Colonic mucosa (tissue), 4 donors: ENCODE measurements at places on chromosomes 12 and 14. TPM values are rescaled to one million over a fixed set of nuclear protein-coding genes. Genes with fewer than 3 reads are reported as not detected.

DNA sequence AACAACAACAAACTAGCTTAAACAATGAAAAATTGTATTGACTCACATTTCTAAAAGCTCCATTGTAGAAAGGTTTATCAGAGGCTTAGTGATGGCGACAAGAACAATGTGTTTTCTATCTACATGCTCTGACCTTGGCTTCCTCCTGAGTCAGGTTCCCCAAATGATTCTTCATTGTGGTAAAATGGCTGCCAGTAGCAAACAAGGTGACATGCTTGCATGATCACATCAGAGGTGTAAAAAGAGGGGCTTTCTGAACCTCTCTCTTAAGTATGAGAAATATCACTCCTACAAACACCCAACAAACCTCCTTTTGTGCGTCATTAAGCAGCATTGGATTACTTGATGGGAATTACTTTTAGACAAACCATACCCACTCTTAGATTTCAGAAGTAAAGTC, 252.4 kb upstream of the SYT1 start:
- no peak for DNase-seq
- no peaks in the 10 kb centered on the region for H3K4me1 ChIP-seq
- no peaks in the 10 kb centered on the region for H3K27me3 ChIP-seq

DNA sequence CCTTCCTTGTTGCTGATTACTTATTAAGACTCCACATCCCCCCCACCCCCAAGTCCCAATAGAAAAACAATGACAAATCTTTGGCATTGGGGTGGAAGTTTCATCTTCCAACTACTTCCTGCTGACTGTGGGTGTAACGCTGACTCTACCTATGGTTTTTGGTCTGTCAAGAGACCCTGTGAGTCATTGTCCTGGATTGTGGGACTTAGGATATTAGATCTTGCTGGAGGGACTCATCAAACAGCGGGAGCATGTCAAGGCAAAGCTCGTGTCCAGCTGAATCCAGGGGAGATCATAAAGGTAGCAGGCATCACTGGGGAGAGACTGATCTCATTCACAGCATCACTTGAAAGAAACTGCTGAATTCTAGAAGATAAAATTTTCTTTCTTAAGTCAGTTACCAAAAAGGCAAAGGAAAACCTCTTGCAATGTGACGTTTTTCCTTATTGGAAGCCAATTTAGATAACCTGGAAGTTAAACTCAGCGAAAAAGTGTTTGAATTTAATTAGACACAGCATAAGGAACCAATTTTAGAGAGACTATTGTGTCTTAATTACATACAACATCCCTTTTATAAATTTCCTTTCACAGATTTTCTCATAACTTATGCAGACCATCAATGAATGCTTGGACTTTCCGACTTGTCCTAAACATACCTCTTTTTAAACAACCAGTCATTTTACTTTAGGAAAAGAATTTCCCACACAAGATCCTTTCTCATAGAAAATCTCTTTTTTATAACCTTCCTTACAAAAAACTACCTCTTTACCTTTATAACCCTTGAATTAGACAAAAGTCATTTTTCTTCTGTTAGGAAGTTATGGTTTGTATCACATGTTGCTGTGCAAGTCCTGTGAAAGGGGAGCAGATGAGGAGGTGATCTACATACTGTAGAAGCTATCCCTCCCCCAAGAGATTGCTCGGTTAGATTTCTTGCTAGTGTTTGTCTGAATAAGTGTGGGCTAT, 94.6 kb upstream of the SCAF11 start:
- no peaks in the 10 kb centered on the region for H3K36me3 ChIP-seq
- no peak overlapping the region for H3K27ac ChIP-seq
- no peaks in the 10 kb centered on the region for H3K4me1 ChIP-seq
- H3K4me3 ChIP-seq, result no peak overlapping the region
- H3K27me3 ChIP-seq, result no peaks in the 10 kb centered on the region
- no peak for DNase-seq

GRCh38 chr14:97056086-97056485, 258.9 kb downstream of the VRK1 start:
- H3K27ac ChIP-seq, result no peak overlapping the region
- no peaks in the 10 kb centered on the region for H3K27me3 ChIP-seq
- no peaks in the 10 kb centered on the region for H3K36me3 ChIP-seq

GRCh38 chr12:13103391-13104033, at the start of gene GSG1:
Gene GSG1, minus strand, starts transcription at chr12:13103667. Its CDS starts 155 bp downstream, at chr12:13103512.
- H3K36me3 ChIP-seq, result no peaks in the 10 kb centered on the region
- peaks cover 24% of the 10 kb centered on the region for H3K4me1 ChIP-seq
- H3K27me3 ChIP-seq, result no peaks in the 10 kb centered on the region
- DNase-seq, result no peak

GRCh38 chr12:94743174-94743573, 92.8 kb upstream of the TMCC3 start:
- H3K4me3 ChIP-seq, result no peak overlapping the region
- H3K27ac ChIP-seq, result no peak overlapping the region
- H3K36me3 ChIP-seq, result no peaks in the 10 kb centered on the region
- no peaks in the 10 kb centered on the region for H3K27me3 ChIP-seq
- DNase-seq, result no peak
- no peaks in the 10 kb centered on the region for H3K4me1 ChIP-seq

- no peaks in the 10 kb centered on the region for H3K27me3 ChIP-seq
- H3K4me3 ChIP-seq, result no peak overlapping the region
- DNase-seq, result no peak
- H3K4me1 ChIP-seq, result peaks cover 8% of the 10 kb centered on the region
Observed at GRCh38 chr12:93178154-93178878, 199.4 kb upstream of the NUDT4 start.

DNA sequence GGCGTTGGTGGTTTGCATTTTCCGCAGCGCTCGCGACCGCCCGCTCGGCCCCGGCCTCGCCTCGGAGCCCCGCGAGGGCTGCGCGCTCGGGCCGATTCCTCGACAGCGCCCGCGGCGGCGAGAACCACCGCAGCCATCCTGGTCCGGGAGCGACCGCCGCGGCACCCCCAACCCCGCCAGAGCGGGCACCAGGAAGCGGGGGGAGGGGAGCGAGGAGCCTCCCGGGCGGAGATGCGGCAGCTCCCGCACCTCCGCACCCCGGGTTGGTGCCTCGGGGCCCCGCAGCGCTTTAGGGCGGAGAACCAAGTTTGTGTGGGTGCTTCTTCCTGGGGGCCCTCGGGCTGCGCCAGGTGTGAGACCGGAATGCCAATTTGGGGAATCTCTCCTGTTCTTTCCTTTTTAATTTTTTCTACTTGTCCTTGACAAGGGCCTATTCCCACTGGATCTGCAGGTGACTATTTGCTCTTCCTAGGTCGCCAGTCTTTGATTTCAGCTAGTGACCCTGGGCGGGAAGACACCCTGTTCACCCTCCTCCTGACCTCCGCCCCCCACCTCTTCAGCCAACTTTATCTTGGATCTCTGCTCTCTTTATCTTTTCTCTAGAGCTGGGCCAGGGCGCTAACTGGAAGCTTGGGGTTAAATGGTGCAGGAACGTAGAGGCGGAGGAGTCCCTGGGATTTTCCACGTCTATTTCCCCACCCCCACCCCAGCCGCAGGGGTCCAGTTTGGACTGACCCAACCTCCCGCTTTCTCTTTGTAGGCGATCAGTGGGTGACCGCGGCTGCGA, at the start of gene SOCS2:
TSS of gene SOCS2 (plus strand) at position 751 of the 787 bp plus-strand sequence. CDS start 223 bp downstream, outside the sequence.
- no peaks in the 10 kb centered on the region for H3K27me3 ChIP-seq
- peak within 1 kb of the TSS; percentile 93 for H3K27ac ChIP-seq
- peak within 1 kb of the TSS; percentile 71 for H3K4me3 ChIP-seq

- no peak for DNase-seq
- no peaks in the 10 kb centered on the region for H3K27me3 ChIP-seq
- no peaks in the 10 kb centered on the region for H3K4me1 ChIP-seq
Observed at GRCh38 chr12:129215556-129215955, 362.3 kb downstream of the GLT1D1 start.

GRCh38 chr14:87457720-87458119, 535.3 kb downstream of the GALC start:
- H3K27me3 ChIP-seq, result no peaks in the 10 kb centered on the region
- no peak overlapping the region for H3K27ac ChIP-seq
- no peaks in the 10 kb centered on the region for H3K36me3 ChIP-seq
- no peak overlapping the region for H3K4me3 ChIP-seq

- H3K27ac ChIP-seq, result no peak overlapping the region
- H3K4me1 ChIP-seq, result no peaks in the 10 kb centered on the region
- H3K27me3 ChIP-seq, result peaks cover 45% of the 10 kb centered on the region
- DNase-seq, result no peak
Observed at GRCh38 chr14:28756269-28756883, 10.2 kb upstream of the FOXG1 start.

- H3K36me3 ChIP-seq, result no peaks in the 10 kb centered on the region
- no peaks in the 10 kb centered on the region for H3K27me3 ChIP-seq
Observed at GRCh38 chr12:28506271-28506670, 316.0 kb downstream of the CCDC91 start.

GRCh38 chr12:102927220-102927619, 10.2 kb upstream of the PAH start:
- no peak for DNase-seq
- H3K4me3 ChIP-seq, result no peak overlapping the region
- H3K27ac ChIP-seq, result no peak overlapping the region
- no peaks in the 10 kb centered on the region for H3K36me3 ChIP-seq

GRCh38 chr12:118420673-118421072, 44.3 kb downstream of the SUDS3 start:
- no peak for DNase-seq
- H3K4me3 ChIP-seq, result no peak overlapping the region
- no peaks in the 10 kb centered on the region for H3K4me1 ChIP-seq
- no peaks in the 10 kb centered on the region for H3K27me3 ChIP-seq
- no peak overlapping the region for H3K27ac ChIP-seq
- H3K36me3 ChIP-seq, result no peaks in the 10 kb centered on the region

DNA sequence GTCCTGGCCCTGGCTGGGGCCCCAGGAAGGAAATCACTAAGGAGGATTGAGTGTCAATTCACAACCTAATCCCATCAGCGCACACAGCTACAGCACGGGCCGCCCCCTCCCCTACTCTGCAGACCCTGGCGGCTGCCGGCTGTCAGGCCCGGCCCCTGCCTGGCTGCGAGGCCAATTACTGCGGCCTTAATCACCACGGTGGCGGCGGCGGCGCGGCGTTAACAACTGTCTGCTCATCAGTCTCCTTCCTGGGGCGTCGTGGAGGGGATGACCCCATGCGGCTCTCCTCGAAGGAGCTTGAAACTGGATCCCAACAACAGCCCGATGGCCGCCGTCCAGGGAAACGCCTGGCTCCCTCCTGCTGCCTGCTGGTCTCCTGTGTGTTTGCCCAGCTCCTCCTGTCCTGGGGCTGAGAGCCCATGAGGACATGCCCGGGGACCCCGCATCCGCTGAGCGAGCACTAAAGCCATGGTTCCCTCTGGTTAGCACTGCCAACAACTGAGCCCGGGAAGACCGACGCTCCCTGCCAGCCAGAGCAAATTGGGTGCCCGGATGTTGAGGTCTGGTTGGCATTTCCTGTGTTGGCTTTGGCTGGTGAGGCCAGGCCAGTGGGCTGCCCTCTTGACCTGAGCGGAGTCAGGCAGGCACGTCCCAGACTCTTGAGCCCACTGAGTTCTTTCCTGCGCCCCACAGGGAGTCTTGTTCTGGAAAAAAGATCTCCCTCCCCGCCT, 21.8 kb upstream of the EIF2B2 start:
- H3K4me3 ChIP-seq, result no peak overlapping the region
- DNase-seq, result no peak
- no peaks in the 10 kb centered on the region for H3K4me1 ChIP-seq
- H3K27ac ChIP-seq, result no peak overlapping the region
- no peaks in the 10 kb centered on the region for H3K36me3 ChIP-seq

- H3K4me3 ChIP-seq, result no peak overlapping the region
- H3K36me3 ChIP-seq, result no peaks in the 10 kb centered on the region
- H3K27me3 ChIP-seq, result no peaks in the 10 kb centered on the region
- no peaks in the 10 kb centered on the region for H3K4me1 ChIP-seq
- no peak for DNase-seq
Observed at GRCh38 chr12:1272142-1272541, 281.1 kb downstream of the ERC1 start.

DNA sequence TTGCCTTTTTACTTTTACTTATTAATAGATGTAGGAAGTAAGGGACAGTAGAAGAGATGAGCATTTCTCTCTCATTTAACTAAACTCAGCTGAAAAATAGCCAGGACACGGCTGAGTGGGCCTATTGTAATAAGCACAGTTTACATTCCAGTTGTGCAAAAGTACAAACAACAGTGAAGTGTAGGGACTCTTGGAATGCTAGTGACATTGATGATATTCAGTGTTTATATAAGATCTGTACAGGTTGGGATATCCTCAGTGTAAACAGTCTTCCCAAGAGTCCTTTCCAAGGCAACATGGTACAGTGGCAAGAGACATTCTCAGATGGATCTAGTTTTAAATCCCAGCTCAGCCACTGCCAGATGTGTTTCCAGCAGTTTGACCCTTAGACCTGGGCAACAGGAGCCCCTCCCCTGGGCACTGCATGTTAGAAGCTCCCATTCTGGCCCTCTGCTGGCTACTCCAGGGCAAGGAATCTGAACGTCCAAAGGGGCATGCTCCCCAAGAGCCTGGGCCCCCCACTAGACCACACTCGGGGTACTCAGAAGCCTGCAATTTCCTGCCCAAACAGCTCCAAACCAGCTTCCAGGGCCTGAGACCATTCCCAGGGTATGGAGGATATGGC, 55.3 kb downstream of the STAB2 start:
- DNase-seq, result no peak
- no peaks in the 10 kb centered on the region for H3K27me3 ChIP-seq
- H3K4me3 ChIP-seq, result no peak overlapping the region
- H3K27ac ChIP-seq, result no peak overlapping the region
- no peaks in the 10 kb centered on the region for H3K36me3 ChIP-seq

DNA sequence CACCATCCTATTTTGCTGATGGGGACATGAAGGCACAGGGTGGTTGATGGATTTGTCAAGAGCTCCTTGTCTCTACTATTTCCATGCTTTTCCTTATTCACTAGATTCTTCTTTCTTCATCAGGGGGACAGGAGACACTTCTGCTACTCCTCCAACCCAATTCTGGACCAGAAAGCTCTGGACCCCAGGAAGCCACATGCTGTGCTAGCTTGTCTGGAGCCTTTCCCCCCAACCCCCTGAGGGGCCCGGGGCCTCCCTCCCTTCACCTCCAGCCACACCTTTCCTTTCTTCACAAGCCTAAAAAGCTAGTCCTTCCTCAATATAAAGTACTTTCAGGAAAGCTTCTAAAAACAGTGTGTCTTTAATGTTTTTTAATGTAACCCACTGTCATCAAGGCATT, 75.1 kb upstream of the CAPRIN2 start:
- no peaks in the 10 kb centered on the region for H3K27me3 ChIP-seq
- H3K36me3 ChIP-seq, result no peaks in the 10 kb centered on the region
- DNase-seq, result no peak
- H3K27ac ChIP-seq, result no peak overlapping the region

VPS29 gene
- total RNA-seq, result 130 TPM

CIT gene
- 12.6 TPM for total RNA-seq

RNF31 gene
- 36.1 TPM for total RNA-seq

TCL1A gene
- not detected for total RNA-seq

CCDC38 gene
- total RNA-seq, result not detected

SUSD6 gene
- total RNA-seq, result 70.3 TPM

KRT85 gene
- total RNA-seq, result not detected

SLC6A15 gene
- 0.32 TPM for total RNA-seq

PDE6H gene
- not detected for total RNA-seq

USP44 gene
- 0.22 TPM for total RNA-seq

KRT7 gene
- total RNA-seq, result 2.1 TPM

SMCO3 gene
- total RNA-seq, result not detected
